ENCODE measurements at places on chromosomes 4 and X.

GRCh38 chrX:136789856-136790255 lies 9.1 kb upstream of the ARHGEF6 start:
- DNase-seq: no peak

DNA sequence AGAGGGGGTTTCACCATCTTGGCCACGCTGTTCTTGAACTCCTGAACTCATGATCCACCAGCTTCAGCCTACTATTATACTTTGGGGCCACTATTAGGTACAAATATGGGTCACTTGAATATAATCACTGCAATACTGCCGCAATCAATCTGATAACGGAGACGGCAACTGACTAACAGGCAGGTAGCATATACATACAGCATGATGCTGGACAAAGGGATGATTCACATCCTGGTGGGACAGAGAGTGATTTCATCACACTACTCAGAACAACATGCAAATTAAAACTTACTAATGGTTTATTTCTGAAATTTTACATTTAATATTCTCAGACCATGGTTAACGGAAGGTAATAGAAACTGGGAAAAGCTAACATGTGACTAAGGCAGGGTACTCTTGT lies 10.9 kb downstream of the LRBA start:
- no peak for DNase-seq

- DNase-seq: no peak
These were observed 20.2 kb downstream of the FAT4 start for GRCh38 chr4:125334926-125335325.

GRCh38 chr4:56973336-56973735 lies 4.1 kb downstream of the NOA1 start:
- DNase-seq: no peak

Measured in fibroblast of the conjunctiva (primary cell).